Hypothalamus (tissue), 51 donors: ENCODE measurements at places on chromosomes 5 and 9.

DNA sequence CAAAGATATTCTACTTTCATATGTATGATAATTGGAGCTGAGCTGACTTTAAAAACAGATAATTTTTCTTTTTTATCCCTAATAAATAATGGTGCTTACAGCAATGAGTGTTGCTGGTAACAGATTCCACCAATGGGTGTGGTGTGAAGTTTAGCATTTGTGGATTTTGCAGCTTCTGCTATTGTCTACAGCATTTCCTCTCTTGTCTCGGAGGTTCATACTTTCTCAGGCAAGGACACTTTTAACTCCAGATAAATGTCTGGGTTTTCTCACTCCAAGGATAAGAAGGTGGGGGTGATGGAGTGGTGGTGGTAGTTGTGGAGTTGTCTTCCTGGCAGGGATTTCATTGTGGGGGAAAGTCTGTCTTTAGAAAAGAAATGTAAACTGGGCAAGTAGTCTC, 120.0 kb upstream of the CDKN2B start:
- DNase-seq = no peak

DNA sequence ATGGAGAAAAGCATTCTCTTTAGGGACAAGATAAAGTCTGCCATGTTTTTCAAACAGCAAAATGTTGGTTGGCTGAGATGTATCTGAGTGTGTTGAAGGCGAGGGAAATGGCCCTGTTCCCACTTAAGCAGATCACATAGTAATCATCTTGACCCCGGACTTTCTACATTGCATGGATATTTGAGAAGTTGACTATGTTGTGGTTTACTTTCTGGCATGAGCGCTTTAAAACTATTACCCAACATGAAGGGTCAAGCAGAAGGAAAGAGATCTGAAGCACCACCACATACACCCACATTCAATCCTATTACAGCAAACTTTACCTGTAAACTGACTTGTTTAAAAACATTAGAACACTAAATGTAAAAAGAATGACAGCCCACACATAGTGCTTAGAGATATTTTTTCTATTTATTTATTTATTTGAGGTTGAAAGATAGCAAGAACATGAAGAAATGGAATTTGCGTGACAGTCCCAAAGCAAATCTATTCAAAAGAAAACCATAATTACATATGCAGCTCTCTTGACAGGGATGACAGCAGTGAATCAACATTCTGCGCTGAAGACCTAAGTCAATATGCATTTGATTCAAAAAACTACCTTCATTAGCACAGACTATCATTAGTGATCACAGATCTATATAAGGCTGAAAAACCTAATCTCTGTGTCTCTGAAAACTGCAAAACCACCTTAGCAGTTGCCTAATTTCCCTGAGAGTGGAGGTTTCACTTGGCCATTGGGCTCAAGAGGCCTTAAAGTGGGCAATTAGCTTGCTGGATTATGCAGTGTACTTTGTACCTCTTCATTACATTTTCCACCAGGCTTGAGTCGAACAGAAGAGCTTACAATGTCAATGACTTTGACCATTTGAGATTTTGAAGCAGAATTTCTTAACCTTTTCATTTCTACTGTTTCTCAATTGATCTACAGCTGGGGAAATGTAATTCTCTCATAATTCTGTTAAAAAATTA, 195.0 kb downstream of the PDE4D start:
- no peak for DNase-seq

DNA sequence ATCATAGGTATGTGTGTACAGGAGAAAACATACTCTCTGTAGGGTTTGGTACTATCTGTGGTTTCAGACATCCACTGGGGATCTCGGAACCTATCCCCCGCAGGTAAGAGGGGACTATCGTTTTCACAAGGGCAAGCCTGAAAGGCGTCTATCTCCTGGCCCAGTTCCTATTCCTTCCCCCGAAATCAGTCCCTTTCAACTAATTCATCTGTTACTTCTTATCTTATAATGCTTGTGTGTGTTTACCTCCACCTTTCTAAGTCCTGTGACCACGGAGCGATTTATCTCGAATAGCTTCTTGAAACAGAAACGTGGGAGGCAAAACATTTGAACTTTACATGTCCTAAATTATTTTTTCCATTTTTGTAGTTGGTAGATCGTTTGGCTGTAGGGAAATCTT, 11.4 kb downstream of the ABO start:
- DNase-seq = no peak

DNA sequence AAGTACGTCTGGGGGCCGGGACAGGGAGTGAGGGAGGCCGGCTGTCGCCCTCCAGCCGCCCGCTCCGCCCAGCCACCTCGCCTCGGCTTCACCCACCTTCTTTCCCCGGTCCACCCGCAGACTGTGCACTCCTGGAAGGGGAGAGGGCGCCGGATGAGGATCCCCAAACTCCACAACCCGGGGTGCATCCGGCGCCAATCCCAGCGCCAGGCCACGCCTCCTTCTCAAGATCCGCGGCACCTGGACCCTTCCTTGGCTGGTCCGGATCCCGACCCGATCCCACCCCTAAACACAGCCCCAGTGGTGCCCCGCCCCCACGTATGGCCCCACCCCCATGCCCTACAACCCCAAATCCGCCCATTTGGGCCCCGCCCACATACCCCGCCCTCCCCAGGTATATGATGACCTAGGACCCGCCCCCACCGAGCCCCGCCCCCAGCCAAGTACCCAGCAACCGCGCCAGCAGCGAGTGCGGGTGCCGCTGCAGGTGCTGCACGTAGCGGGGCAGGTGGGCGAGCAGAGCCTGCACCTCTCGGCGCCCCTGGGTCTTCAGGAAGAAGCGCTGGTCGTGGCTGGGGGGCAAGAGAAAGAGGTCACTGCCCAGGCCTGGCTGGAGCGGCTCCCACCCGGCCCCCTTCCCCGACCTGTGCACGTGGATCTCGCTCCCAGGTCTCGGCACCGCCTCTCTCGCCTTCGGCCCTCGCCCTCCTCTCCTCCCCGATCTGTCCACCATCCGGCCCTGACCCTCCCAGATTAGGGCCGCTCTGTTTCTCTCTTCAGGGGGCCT, 3.2 kb downstream of the PIP5KL1 start:
- no peak for DNase-seq

- no peak for DNase-seq
Measured at GRCh38 chr5:180336234-180337020, 16.7 kb downstream of the GFPT2 start.

DNA sequence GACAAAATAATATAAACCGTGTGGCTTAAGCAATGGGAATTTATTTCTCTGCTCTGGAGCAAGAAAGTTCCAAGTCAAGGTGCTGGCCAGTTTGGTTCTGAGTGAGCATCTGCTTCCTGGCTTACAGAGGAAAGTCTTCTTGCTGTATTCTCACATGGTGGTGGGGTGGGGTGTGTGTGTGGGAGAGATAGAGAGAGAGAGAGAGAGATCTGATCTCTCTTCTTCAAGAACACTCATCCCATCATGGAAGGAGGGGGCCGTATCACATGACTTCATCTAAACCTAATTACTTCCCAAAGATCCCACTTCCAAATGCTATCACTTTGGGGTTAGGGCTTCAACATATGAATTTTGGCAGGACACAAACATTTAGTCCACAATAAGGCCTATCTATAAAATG, 91.2 kb downstream of the PRR16 start:
- DNase-seq = no peak

GRCh38 chr9:132873403-132873802, 4.7 kb downstream of the AK8 start:
- no peak for DNase-seq

GRCh38 chr5:39518516-39518915, 93.7 kb upstream of the DAB2 start:
- no peak for DNase-seq

DNA sequence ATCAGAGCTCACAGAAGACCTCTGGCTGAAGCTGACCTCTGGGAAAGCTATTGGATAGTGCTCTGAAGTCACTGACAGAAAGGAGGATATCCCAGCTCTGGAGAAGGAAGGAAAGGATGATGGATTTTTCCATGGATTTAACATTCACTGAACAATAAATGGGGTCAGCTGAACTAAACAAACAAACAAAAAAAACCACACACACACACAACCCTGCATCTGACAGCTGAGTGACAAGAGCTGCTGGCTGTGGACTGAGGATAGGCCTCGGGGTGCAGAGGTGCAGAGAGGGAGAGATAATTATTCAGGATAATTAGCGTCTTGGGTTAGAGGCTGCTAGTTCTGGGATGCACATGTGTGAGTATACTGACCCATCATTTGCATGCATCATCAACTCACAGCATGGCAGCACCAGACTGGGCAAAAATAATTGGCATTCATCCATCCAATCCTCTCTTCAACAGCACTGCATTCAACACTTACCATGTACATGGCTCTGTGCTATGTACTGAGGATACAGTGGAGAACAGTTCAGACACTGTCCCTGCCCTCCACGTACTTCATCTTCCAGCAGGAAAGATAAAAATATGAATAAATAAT, 131.4 kb upstream of the TRIM32 start:
- DNase-seq = no peak

GRCh38 chr5:6551287-6551954, 81.4 kb downstream of the NSUN2 start:
- DNase-seq = no peak

- no peak for DNase-seq
Measured at GRCh38 chr5:145218982-145219381, 616.2 kb downstream of the PRELID2 start.

DNA sequence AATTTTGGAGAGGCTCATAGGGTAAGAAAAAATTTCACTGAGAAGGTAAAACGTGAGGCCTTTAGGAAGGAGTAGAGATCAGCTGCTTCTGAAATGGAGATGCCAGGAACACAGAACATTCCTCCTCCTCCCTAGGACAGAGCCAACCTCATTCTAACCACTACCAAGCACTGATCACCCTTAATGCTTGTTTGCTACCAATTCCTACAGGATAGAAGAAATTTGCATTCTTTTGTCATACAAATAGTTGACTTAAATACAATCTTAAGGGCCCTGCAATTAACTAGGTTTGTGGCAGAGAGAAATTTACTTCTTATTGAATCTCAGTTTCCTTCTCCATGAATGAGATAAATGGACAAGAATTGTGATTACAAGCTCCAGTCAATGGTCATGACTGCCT, 780.2 kb upstream of the WWC1 start:
- DNase-seq = no peak

DNA sequence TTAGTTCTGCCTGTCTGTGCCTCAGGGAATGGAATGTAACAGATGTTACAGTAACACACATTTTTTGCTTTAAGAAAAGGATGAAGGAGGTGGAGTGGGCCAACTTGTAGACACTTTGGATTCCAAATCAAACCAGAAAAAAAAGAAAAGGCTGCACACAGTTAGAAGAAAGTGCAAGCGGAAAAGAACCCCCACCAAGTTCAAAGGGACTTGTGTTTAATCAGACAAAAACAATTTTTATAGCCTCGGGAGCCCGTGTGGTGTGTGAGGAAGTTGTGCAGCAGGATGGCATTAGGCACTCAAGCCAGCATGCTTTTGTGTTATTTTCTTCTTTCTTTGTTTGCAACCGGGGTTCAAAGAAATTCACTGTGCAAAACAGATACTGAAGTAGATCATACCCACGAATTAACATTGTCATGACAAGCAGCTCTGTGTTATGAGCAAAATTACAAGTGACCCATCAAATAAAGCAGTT, 189.5 kb downstream of the SEMA5A start:
- no peak for DNase-seq

- no peak for DNase-seq
Measured at GRCh38 chr5:81241961-81242648, 9.0 kb downstream of the CKMT2 start.

DNA sequence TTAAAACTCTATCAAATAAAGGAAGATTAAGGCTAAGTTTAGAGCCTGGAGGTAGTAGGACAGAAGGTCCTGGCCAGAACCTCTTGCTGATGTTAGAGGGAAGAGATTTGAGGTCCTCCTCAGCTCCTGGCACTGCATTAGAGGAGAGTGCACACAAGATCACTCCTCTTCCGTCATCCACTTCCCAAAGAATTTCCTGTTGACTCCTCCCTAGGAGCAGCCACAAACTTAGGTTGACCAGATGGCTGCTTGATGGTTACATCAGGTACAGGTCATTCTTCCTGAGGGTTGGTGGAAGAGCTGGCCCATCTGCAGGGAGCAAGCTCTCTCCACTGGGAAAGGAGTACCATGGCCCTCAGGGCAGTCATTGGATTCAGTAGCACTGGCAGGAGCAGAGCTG, 93.9 kb upstream of the IL33 start:
- no peak for DNase-seq

DNA sequence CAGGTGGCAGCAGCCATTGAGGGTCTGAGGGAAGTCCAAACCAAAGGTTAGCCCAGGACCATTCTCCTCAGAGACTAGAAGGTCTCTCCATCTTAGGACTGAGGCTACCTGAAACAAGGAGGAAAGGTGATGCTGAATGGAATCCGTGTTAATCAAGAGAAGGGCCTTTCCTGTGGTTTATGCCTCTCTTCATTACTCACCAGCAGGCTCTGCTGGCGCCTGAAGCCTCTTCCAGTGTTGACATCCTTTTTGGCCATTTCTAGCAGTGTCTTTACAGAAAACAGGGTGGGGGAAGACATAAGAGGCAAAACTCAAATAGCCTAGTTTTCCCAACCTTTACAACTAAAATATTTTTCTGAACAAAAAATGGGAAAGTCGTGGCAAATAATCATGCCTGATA, 98.0 kb downstream of the ENC1 start:
- DNase-seq = no peak

- DNase-seq = no peak
Measured at GRCh38 chr9:115367321-115367720, 249.4 kb upstream of the TNC start.

DNA sequence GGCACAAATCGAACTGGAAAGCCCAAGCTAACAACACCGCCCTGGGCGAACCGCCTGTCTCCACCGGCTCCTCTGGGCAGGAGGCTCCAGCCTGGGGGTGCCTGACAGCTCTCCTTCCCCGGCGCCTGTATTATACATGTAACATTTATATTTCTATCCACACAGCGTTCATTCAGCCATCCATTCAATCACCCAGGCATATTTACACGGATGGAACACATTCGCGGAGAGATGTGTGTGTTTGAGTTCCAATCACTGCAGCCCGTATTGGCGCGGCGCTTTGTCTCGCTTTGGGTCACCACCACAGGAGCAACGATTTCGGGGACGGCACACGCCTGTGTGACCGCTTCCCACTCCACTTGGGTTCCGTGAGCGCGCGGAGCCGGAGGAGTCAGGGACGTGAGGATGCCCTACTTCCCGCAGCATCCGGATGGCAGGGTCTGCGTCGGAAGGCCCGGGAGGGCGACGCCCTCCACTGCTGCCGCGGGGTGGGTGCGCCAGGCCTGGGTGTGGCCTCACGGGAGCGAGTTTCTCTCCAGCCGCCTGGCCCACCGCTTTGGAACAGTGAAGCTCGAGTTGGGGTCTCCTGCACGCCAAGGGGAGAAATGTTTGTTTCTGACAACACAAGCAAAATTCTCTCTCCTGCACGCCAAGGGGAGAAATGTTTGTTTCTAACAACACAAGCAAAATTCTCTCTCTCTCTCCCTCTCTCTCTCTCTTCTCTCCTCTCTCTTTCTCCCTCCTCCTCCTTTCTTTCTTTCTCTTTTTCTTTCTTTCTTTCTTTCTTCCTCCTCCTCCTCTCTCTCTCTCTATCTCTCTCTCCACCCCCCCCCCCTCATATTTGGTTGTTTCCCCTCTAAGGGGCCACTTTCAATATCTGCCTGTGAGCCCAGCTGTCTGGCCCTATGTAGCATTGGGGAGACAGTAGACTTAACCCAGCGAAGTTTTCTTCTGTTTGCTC, 1.1 kb upstream of the SV2C start:
- no peak for DNase-seq

GRCh38 chr5:131389096-131389868, 125.4 kb downstream of the CDC42SE2 start:
- no peak for DNase-seq

GRCh38 chr5:608429-609370, 3.4 kb upstream of the CEP72 start:
- no peak for DNase-seq
